ENCODE measurements at places on chromosomes 1 and 21.

DNA sequence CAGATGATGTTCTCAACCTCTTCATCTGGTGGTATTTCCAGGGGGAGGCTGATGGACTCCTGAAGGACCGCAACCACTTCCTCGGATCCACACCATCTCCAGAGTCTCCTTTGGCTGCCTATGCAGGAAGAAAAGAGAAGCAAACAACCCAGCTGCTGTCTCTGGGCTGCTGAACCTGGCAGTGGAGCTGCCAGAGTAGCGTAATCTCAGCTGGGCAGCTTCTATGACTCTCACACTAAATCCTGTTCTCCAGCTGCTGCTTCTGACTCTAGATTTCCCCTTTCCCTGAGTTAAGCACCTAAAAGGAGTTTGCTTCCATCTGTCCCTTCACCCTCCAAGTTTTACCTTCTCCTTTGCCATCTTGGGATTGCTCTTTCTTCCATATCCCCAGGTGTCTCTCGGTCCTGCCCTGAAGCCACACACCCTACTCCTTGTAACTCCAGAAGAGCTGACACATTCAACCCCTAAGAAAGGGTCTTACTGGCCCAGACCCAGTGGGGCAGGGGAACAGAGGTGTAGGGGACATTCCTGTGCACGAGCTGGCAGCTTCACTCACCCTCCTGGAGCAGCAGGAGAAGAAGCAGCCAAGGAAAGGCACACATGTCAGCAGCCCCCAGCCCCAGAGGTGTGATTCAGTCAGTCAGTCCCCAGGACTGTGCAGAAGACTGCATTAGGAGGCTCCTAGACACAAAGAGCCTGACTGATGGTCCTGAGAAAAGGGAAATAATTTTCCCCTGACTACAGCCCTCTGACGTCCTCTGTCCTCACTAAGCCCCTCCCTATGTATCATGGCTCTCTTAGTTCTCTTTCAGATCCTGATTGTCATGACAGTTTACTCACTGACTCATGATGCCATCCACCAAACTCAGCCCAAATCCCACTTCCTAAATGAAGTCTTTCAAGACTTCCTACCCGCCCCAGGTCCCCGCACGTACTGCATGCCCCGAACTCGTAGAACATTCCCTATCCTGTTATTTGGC, at the start of gene SLAMF9:
SLAMF9 (minus strand) TSS at position 702 of the 980 bp plus-strand sequence; CDS start at position 602, 100 bp downstream.
- DNase-seq = peak; percentile 48

DNA sequence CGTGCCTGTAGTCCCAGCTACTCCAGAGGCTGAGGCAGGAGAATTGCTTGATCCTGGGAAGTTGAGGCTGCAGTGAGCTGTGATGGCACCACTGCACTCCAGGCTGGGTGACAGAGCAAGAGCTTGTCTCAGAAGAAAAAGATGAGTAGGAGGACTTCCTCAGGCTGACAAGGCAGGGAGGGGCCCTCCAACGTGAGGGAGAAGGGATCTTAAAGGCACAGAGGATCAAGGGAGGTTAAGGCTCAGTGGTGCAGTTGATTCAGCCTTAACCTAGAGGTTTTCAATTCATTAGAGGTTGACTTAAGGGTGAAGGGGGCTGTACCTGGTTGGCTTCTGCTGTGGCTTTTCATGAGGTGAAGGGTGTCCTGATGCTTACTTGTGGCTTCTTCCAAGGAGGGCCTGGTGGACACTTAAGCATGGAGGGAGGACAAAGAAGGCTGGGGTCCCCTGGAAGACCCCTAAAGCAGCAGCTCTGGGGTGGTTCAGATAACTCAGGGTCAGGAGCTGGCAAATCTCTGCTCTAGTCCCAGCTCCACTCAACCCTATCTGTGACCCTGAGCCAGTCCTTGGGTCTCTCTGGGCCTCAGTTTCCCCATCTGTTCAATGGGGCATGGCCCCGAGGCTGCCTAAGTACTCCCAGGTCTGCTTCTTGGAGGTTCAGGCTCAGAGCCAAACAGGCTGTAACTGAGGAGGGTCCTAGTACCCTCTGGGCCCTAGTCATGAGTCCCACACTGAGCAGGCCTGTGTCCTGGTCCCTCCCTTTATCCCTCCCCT, 6.3 kb downstream of the EXTL1 start:
- DNase-seq = no peak

DNA sequence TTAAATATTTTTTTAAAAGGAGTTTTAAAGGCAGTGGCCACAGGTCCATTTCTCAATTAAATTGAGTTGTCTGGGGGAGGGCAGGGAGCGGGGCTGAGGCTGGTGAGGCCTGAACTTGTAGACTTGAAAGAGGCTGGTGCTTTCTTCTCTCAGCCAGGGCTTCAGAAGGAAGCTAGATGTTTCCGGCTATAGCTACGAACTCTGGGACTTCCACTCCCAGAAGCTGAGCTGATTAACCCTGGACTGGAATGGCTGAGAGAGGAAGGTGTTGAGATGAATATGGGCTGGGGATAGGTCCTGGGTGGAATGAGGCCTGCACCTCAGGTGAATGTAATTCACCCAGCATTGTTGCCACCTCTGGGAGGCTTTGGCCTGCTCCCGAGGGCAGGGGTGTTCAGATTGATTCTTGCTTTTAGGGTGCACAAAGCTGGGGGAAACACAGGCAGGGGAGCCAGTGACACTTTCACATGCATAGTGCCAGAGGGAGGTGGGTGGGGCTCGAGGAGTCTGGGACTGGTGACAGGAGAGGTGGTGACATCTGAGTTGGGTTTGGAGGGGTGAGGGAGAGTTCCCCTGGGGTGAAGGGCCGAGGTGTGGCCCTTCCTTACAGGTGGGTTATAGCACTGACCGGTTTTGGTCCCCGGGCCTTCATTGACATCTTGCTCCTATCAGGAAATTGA, 18.2 kb downstream of the LDLRAP1 start:
- DNase-seq = no peak

GRCh38 chr1:147669469-147670318, 630 bp downstream of the ACP6 start:
- peak; percentile 39 for DNase-seq

DNA sequence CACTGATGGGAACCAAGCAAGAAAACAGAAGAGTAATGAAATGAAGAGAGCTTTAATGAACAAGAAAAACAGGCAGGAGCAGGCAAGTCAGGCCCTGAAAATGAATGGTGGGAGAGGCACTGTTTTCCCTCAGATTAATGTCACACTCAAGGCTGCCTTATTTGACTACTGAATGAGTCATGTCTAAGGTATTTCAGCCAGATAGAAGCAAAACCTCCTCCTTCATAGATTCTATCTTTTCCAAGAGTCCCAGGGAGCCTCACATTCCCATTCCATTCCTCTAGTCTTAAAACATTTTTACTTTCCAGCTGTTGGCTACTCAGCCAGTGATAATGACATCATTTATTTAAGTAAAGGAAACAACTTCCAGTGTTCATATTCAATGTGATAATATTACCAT, 228.4 kb upstream of the NRIP1 start:
- DNase-seq = peak; percentile 96

GRCh38 chr1:68383092-68383491, 66.7 kb downstream of the RPE65 start:
- DNase-seq = no peak

GRCh38 chr1:109391157-109391556, 6.6 kb downstream of the SORT1 start:
- peak; percentile 49 for DNase-seq

- no peak for DNase-seq
Observed at GRCh38 chr1:47859092-47859743, 138.0 kb downstream of the TRABD2B start.

DNA sequence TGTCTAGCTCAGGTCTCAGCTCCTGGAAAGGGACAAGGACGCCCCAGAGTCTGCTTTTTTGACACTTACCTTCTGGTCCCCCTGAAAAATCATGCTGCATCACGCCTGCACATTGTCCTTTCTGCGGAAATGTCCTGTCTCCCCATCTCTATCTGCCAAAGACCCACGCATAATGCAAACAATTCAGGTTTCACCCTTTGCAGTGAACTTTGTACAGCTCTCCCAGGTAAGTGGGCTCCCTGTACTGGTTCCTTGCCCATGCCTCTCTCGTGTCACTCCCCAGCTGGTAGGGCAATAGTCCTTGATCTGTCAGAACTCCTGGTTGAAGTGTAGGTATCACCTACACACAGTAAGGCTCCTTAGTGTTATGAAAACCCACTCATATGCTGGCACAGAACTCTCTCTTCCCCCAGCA, 102.9 kb upstream of the IRF2BP2 start:
- no peak for DNase-seq

DNA sequence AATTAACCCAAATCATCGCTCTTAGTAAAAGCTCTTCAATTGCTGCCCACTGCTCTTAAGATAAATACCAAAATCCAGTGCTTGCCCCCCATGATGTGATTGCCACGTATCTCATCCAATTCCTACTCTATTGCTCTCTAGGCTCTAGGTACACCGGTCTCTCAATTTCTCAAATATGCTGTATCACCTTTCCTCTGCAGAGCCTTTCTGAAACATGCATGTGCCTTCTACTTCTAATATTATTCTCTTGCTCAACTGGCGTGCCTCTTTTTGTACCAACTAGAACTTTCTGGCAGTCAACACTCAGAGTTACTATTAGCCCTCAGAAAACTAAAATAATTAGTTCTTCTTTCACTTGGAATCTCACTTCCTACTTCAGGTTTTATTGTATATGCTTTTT, 111.7 kb upstream of the LBR start:
- no peak for DNase-seq

GRCh38 chr21:44889625-44890337, 16.3 kb upstream of the PTTG1IP start:
- no peak for DNase-seq

DNA sequence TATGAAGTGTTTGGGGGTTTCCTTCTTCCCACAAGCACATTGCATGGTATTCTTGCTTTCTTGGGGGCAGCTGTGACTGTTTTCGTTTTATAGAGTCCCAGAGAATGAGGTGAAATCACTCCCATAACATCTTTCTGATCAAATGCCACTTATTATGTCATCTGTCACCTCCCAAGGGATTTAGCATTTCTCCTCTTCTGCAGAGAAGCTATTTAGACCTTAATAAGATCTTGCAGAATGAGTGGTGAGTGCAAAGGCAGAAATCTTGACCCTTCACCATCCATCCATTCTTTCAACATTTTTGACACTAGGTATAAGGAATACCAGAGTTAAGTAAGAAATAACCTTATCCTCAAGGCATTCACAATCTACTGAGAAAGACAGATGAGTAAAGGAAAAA, 318.6 kb upstream of the POU3F1 start:
- DNase-seq = no peak

DNA sequence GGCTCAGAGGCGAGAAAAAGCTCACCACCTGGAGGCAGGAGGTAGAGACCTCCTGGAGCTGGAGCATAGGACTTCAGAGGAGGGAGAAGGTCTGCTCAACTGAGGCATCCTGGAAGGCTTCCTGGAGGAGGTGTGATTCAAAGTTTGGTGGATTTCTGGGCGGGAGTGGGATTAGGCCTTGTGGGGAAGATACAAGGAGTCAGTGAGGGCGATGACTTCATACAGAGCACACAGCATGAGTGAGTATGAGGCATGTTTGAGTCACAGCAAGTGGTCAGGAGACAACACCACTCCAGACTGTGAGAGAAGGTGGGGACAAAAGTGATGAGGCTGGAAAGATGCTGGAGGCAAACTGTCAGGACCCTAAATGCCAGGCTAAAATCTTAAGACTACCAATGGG, 77.6 kb downstream of the MATN1 start:
- DNase-seq = no peak

Data from fibroblast of pulmonary artery (primary cell).